ENCODE measurements at places on chromosomes 12 and 14.

DNA sequence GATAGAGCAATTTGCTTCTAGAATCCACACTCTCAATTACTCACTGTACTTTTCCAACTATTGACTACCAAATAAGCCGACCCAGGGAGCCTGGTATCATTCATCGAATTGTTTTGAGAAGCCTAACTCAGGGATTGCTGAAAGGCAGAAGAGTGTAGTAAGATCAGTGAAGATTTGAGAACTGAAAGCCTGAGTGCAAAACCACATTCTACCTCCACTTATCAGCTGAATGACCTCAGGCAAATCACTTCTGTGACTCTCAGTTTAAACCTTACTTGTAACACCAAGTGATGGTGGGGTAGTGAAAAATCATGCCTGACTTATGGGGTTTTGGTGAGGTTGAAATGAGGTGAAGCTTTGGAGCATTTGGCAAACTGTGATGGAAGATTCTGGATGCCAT lies 126.1 kb upstream of the MAX start:
- DNase-seq: no peak

DNA sequence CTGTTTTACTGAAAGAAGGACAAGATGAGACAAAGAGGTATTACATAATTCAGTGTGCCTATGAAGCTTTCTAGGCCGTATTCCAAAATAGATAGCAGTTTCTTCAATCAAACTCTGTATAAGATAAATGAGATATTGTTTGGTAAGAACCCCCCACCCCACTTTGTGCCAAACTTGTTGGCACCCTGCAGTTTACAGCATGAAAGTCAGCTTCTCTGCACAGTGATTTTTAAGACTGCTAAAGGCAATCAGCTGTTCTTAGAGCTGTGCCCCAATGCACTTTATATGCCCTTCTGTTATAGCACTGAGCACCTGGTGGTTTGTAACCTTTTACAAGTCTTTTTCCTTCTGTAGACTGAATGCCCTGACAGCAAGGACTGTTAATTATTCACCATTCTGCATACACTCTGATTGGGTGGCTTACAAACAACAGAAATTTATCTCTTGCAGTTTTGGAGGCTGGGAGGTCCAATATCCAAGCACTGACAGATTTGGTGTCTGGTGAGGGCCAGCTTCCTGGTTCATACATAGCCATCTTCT lies 76.7 kb downstream of the ANO4 start:
- no peak for DNase-seq

GRCh38 chr14:72026536-72026935 lies 94.3 kb downstream of the RGS6 start:
- DNase-seq: no peak

GRCh38 chr14:56057071-56057741 lies 61.0 kb upstream of the PELI2 start:
- DNase-seq: no peak

- peak; percentile 7 for DNase-seq
These were observed 139.9 kb upstream of the KRR1 start for GRCh38 chr12:75651342-75651695.

- DNase-seq: peak; percentile 73
These were observed 53.2 kb downstream of the TESC start for GRCh38 chr12:117046011-117046369.

- DNase-seq: no peak
These were observed 377.1 kb upstream of the KITLG start for GRCh38 chr12:88957358-88957757.

DNA sequence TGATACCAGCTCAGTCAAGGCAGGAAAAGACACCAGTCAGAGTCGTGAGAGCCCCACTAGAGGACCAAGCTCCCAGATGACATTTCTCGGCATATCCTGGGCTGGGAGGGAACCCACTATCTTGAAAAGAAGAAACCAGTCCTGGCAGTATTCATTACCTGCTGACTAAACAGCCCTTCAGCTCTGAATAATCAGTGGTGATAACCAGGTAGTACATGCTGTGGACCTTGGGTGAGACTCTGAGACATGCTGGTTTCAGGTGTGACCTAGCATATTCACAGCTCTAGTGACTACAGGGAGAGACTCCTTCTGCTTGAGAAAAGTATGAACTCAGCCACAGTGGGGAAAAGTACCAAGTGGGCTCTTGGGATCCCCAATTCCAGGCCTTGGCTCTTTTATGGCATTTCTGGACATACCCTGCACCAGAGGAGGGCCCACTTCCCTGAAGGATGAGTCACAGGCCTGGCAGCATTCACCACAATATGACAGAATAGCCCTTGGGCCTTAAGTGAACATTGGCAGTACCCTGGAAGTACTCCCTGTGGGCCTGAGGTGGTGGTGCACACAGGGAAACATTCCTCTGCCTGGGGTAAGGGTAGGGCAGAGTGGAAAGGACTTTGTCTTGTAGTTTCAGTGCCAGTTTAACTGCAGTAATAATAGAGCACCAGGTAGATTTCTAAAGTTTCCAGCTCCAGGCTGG lies 82.6 kb upstream of the SLC38A4 start:
- no peak for DNase-seq

- no peak for DNase-seq
These were observed 98.9 kb downstream of the PRKCH start for GRCh38 chr14:61420326-61420725.

GRCh38 chr12:79534029-79534867 lies 156.5 kb downstream of the PAWR start:
- no peak for DNase-seq

DNA sequence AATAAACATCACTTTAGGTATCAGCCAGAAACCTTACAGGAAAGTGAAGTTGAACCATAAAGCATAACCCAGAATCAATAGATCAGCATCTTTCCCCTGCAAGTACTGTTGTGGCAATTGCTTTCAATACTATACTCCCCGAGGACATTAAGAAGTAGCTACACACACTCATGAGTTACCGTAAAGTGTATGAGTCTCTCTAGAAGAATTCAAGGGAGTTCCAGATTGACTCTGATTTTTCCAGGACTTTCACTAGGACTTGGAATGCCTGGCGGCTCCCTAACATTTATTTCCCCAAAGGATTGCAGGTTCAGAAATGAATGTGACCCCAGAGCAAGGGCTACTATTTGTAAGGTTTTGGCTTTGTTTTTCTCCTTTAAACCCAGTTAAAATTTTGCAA lies 465.4 kb upstream of the MDGA2 start:
- no peak for DNase-seq

GRCh38 chr12:2967651-2968050 lies 8.5 kb downstream of the TEAD4 start:
- no peak for DNase-seq

- DNase-seq: no peak
These were observed 22.5 kb downstream of the TTC6 start for GRCh38 chr14:37617864-37618365.

DNA sequence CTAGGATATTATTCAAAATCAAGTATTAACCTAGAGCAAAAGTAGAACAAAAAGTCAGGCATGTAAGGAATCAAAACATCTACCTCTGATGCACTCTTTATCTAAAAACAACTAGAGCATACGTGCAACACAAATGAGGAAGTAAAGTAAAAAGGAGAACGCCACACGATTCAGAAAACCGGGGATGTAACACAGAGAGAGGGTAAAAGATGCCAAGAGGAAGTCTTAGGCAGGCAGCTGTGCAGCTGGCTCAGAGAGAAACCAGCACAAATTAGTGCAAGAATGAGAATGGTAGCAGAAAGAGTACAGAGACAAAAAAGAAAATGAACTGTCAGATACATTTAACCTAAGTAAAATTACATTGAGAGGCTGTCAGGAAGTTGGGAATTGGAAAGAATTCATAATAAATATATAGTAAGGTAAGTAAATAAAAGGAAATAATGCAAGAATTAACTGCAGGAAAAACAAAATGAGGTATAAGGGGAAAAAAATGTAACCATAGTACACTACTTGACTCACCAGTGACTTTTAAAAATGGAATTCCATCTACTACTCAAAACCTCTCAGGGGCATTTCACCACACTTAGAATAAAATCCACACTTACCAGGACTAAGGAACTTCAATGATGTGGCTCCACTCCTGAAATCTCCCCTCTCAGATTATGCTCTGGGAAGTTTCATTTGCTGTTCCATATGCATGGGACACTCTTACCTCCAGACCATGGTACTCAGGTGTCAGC lies 17.1 kb downstream of the BCAT1 start:
- no peak for DNase-seq

DNA sequence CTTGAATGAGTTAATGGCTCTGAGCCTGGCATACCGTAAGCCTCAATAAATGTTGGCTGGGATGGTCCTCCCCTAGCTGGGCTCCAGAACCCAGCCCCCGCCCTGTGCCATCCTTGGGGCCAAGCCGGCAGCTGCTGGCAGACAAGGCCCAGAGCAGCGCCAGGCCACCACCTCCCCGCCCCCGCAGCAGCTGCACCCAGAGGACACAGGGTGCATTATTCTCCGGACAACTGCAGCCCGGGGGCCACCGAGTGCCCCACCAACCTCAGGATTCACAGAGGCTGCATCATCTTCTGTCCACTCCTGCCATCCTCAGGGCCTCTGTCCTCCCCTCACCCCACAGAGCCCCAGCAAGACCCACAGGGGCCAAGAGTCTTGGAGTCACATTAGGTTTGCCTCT lies 92.7 kb downstream of the NCOR2 start:
- no peak for DNase-seq

DNA sequence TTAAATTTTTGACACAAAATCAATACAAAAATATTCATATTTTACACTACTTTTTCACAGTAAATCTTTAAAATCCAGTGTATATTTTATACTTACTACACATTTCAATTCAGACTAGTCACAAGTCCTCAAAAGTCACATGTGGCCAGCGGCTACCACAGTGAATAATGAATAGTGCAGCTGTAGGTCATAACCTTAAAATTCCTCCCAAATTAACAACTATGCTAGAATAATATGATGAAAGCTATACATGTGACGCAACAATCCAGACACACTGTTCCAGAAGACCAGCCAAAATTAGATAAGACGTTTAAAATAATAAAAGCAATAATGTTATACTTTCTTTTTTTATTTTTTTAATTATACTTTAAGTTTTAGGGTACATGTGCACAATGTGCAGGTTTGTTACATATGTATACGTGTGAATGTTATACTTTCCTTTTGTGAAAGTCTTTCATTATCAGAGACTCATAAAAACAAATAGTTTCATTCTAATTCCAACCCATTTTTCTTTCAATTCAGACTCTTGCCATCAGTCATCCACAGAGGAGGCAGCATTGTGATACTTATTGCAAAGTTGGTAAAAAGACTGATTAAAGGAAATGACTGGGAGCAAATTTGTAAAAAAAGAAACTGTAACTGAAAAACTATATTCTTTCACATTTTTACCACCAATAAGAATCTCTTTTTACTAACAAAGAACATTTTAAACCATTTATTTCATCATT lies 67.0 kb downstream of the C2CD5 start:
- DNase-seq: no peak

- no peak for DNase-seq
These were observed 183.0 kb downstream of the ERC1 start for GRCh38 chr12:1173781-1174617.

DNA sequence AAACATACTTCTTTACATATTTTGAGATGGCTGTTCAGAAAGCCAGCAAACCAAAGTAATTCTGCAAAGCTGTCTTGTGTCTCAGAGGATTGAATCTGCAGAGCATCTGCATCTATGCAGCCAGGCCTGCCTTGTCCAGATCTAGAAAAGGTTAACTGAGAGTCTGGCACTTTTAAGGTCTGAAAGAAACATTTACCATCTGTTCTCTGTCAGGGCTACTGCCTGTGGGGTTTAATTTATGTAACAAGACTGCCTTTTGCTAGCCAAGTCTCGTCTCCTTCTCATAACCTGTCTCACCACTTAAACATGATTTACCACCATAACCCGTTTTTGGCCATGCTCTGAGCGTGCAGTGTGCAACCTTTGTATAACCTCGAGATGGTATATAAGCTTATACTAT lies 194.2 kb downstream of the SYT10 start:
- no peak for DNase-seq

DNA sequence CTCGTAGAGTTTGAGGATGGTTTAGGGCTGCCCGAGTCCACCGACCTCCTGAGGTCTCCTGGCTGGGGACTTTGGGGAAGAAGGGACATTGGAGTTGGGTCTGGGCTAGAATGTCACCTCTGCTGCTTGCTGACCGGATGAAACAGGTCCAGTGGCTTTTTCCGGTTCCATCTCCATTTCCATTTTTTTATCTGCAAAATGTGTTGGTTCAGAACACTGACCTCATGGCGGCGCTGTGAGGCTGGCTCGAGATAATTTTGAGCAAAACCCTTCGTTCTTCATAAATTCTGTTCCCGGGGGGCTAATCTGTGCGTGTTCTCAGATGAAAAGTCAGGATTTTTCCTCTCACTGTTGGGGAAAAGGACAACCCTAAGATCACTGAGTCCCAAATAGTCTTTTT lies 11.7 kb upstream of the MYL2 start:
- DNase-seq: peak; percentile 40

DNA sequence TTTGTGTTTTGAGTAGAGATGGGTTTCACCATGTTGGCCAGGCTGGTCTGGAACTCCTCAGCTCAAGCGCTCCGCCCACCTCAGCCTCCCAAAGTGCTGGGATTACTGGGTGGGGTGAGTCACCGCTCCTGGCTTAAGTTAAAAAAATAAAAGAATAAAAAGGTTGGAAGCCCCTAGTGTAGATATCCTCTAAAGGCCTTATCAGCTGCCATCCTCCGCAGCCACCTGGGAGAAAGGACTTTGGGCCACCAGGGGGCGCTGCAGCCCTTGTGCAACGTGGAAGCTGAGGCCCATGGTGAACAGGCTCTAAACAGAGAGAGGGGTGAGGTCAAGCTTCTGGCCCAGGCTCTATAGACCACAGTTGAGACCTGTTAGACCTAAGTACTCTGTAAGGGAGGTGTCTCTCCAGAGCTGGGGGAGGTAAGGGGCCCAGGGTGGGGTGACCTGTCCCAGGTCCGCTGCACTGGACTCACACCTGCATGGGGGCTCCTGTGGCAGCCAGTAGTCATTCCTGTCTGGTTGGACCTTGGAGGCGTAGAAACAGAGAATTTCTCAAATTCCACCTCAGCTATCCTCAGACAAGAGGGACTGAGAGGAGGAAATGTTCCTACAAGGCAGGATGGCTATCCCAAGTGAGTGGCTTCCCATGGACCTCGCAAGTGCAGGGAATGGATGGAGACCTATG lies 14.0 kb upstream of the RACGAP1 start:
- peak; percentile 85 for DNase-seq

DNA sequence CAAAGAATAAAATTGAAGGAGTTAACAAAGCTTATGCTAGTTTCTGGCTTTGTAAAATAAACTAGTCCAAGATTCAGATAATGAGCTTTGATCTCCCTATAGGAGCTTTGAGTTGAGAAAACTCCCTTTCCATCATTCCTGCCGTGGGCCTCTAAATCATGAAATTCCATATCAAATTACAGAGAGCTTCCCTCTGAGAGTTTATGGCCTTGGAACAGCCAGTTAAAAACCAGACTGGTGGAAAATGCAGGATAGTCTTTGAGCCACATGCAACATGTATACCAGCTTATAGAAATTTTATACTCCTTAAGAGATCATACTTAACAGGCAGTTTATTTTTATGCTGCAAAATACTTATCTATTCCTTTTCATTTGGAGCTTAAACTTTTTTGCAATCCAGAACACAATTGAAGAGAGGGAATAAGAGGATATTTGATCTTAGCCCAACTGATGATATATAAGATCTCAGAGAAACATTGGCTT lies 175.8 kb upstream of the ATP2B1 start:
- DNase-seq: no peak
